NCI-H774 (cell line): ENCODE measurements at places on chromosomes 12 and 14.

GRCh38 chr12:101685092-101685491 is 12.3 kb upstream of the CHPT1 start:
- DNase-seq = no peak

DNA sequence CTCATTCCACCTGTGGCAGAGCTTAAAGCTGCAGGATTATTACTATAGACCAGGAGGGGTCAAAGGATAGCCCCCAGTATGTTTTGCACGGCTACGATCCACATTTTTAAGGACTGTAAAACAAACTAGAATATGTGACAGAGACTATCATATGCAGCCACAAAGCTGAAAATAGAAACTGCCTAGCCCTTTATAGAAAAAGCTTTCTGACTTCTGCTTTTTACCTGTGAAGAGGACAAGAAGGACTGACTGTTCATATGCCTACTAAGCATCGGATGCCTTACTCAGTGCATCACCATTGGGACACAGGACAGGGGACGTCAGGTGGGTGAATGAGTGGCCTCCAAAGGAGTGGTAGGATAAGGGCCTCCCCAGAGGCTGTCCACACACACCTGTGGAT is 29.8 kb downstream of the SPTB start:
- DNase-seq = no peak

DNA sequence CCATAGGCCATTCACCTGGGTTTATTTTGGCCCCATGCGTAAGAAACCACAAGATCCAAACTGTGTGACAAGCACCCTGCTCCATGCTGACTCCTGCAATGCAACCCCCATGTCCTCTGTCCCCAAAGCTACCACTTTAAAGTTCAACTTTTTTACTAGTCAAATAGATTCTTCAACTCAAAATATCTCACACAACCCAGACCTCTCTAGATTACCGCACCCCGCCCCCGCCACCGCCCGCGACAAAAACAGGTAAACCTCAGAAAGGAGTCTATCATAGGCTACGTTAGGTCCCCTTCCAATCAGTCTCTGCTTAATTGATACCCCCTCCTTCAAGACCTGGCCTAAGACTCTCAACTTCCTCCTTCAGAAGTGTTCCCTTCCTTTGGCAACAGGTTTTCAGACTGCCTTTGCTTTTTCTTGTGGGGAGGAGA is 2.2 kb downstream of the ZFP36L1 start:
- no peak for DNase-seq

DNA sequence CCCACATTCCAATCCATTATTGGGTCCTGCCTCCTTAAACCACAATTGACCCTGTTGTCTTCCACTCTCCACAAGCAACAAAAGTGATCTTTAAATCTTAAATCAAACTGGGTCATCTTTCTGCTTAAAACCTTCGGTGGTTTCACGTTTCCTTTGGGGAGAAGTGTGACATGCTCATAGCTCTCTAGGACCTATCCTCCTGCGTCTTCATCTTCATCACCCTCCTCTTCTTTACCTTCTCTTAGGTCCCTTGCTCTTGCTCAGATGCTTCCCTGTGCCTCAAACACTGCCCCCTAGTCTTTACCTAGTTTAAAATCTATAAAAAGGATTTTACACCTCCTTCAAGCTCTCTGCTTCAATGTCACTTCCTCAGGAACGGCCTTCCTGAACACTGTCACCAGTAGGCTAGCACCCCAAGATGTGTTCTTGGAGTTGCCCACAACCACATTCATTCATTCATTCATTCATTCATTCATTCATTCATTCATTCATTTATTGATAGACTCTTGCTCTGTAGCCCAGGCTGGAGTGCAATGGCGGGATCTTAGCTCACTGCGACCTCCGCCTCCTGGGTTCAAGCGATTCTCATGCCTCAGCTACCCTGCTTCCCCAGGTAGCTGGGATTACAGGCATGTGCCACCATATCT is 46.8 kb downstream of the GALNT4 start:
- DNase-seq = no peak

GRCh38 chr14:36857136-36857535 is 195.5 kb downstream of the PAX9 start:
- peak; percentile 79 for DNase-seq

GRCh38 chr12:55041345-55042055 is 21.7 kb downstream of the NEUROD4 start:
- DNase-seq = no peak

- no peak for DNase-seq
Measured at GRCh38 chr14:68921666-68922065, 57.4 kb downstream of the ACTN1 start.

GRCh38 chr12:92502417-92503028 is 200.3 kb upstream of the PLEKHG7 start:
- no peak for DNase-seq
